Neural progenitor cell (in vitro differentiated cells): ENCODE measurements at places on chromosomes 6 and 20. TPM values are rescaled to one million over a fixed set of nuclear protein-coding genes. Genes with fewer than 3 reads are reported as not detected.

The TMC2 gene
- total RNA-seq = not detected in 2 replicates

The FAM209B gene
- not detected in 2 replicates for total RNA-seq

- DNase-seq = no peak
- H3K4me3 ChIP-seq = no peak overlapping the region
- no peak overlapping the region for H3K27ac ChIP-seq
Observed at GRCh38 chr20:47792021-47792618, 6.8 kb upstream of the SULF2 start.

- DNase-seq = no peak
- H3K27ac ChIP-seq = no peak overlapping the region
- H3K4me1 ChIP-seq = peaks cover 9% of the 10 kb centered on the region
- no peaks in the 10 kb centered on the region for H3K27me3 ChIP-seq
Observed at GRCh38 chr6:170167657-170168159, 123.2 kb downstream of the DLL1 start.

GRCh38 chr20:62570897-62571668 is 71.2 kb upstream of the SLCO4A1 start:
- DNase-seq = no peak
- H3K36me3 ChIP-seq = no peaks in the 10 kb centered on the region
- no peaks in the 10 kb centered on the region for H3K4me1 ChIP-seq
- no peak overlapping the region for H3K4me3 ChIP-seq
- H3K27ac ChIP-seq = no peak overlapping the region

DNA sequence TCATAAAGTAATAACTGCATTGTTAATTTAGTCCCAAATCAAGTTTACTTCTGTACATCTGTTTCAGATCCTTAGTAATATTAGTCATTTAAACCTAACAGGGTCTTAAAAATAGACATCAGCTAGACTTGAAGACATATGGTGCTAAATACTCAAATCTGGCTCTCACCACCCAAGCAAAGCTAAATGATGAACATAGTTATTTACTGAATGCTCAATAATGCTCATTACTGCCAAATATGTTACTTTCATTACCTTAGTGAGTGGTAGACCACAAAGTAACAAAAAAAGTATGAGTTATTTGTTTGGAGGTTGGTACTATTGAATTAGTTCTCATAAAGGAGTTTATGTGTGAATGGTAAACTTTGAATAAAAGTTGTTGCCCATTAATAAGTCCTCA is 502.1 kb downstream of the PKHD1 start:
- H3K27ac ChIP-seq = no peak overlapping the region
- no peak for DNase-seq
- no peak overlapping the region for H3K4me3 ChIP-seq
- no peaks in the 10 kb centered on the region for H3K36me3 ChIP-seq
